ENCODE measurements at places on chromosomes 5 and 9.

DNA sequence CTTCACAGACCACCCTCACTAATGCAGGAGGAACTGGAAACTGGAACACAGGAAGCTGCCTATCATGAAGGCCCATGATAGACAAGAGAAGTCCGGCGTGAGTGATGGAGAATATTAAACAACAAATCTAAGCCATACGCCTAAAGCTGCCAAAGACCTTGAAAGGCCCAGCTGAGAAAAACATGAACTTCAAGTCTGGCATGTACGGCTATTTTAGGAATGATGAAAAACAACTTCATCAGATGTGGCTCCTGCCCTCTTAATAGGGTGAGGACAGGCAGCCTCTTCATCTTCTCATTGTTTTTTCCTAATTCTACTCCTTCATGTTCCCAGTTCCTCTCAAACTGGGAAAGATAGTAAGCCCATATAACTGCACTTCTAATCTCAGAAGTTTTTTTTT is 20.3 kb downstream of the FBP1 start:
- DNase-seq: no peak

DNA sequence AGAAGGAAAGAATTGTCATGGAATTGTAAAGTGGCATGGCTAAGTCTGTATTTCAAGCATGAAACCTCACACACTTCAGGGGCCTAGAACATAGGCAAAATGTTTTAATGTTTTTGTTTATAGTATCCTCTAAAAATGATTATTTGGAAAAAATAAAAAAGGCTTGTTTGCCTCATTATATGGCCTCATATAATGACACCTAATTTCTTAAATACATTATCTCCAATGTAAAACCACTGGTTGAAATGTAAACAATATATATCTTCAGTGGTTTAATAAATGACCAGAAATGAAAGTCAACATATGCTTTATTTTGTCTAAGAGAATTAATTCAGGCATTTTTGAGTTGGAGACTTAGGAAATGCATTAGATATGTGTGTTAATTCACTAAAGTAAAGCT is 1736.6 kb downstream of the EFNA5 start:
- no peak for DNase-seq

DNA sequence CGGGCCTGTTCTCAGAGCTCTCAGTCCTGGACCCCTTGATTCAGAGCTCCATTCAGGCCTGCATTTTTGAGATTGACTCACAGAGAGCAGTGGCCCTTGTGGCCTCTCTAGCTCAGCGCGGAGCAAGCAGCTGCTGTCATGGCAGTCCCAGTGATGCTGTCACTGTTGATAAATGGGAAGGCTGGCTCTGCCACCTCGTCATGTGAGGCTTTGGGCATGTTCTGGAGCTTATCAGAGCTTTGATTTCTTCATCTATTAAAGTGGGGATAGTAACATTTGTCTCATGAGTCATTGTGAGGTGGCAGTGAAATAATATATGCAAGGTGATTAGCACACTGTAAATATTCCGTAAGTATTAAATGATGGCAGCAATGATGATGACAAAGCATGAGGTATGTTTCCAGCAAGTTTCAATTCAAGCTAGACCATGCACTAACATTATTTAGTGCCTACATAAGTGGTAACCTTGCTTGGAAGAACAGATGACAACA is 126.4 kb upstream of the CXCL14 start:
- no peak for DNase-seq

GRCh38 chr5:172550096-172550765 is 90.8 kb upstream of the NEURL1B start:
- peak; percentile 57 for DNase-seq

DNA sequence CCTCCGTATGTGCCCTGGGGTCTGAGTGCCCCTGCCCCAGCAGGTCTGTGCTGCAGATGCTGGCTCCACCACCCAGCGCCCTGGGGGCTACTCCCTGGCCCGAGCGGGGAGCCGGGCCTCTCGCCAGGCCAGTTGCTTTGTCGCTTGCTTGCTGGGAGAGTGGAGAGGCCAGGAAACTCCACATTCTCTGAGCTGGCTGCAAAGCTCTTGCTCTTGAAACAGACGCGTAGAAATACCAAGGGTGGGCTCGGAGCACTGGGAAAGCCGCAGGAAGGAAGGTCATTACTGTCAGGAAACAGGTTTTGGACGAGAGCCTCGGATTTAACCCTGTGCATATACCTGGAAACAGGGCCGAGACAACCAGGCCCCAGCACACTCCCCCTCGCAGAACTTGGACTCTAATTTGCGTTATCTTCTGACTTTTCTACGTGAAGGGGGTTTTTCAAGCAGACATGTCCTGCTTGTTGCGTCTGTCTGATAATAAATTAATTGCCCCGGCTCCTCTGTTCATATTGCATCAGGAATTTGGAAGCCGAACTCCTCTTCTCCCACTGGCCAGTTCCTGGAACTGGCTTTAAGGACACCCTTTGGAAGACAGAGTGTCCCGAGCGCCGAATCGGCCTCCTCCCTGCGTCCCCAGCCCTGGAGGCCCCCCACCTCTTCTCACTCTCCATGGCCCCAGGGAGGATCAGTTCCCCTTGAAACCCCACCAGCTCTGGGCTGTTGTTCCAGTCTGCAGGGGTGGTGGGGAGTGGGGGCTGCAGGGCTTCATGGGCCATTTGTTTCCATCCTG is 11.2 kb downstream of the ADAMTSL2 start:
- DNase-seq: peak; percentile 79

DNA sequence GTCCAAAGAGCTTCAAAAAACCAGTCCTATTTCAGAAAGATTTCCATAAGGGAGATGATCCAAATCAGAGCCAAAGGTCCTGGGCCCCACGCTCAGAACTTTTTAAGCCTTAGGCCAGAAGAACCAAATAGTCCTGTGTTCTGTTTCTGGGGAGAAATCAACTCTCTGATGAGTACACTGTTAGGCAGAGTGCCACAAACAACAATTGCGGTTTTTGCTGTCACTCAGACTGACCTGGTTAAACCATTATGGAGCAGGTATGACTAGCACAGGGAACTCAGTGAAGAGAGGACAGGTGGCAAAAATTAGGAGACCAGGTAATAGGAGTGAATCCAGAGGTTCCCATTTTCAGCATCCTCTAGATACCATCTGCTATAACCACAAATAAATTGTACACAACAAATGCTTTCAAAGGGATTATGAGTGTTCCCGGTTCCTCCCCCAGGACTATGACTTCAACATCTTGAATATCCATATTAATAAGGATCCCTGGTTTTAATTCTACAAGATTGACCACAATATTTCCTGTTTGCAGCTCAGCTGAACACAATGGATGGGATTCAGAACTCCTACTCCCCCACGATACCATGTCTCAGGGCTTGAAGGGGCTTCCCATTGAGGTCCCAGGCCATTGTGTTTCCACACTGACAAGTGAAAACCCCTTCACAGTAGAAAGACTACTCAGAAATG is 52.1 kb upstream of the FREM1 start:
- no peak for DNase-seq

DNA sequence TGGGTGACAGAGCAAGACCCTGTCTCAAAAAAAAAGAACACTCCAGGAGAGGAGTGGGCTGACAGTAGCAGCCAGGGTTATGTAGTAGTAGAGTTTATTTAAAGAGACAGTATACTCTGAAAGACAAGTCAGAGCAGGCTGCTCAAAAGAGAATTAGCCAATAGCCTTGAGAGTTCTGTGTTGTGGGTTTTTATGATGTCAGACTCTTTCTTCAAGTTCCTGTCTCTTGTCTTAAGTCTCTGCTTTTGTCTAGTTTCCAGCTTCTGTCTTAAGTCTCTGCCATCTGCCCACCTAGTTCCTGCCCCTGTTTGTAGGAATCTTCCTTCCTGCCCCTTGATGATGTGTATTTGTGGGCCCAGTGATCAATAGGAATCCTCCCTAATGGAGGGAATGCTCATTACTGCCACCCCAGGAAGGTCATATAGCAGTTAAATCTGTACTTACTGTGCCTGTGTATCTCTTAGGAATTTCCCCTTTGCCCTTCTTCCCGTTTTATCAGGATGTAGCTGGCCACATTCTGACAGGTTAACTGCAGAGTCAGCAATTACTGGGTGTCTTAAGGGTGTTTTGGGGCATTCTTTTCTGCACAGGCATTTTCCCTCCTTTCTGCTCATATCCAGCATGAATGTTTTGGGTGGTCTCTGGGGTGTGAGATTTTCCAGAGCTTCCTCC is 580.5 kb upstream of the SGCD start:
- DNase-seq: no peak

DNA sequence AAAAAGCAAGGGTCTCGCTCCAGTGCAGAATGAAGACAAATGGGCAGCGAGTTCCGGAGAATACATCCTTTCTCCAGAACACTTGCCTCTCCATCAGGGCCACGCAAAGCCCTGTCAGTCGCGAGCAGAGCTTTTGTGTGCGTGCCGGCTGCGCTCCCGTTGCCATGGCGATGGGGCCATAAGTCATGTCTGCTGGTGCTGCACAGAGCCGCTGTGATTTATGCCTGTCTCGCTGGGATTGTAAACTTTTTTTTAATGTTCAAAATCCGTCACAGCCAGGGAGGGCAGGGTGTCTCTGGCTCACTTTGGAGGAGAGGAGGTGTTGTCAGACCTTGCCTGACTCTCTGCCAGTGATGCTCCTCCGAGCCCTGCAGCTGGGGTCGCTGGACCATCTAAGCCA is 272.7 kb downstream of the TRIM32 start:
- peak; percentile 44 for DNase-seq

- DNase-seq: no peak
Measured at GRCh38 chr5:93278896-93279295, 302.1 kb downstream of the NR2F1-AS1 start.

- no peak for DNase-seq
Measured at GRCh38 chr5:149215478-149216090, 56.1 kb upstream of the AFAP1L1 start.

DNA sequence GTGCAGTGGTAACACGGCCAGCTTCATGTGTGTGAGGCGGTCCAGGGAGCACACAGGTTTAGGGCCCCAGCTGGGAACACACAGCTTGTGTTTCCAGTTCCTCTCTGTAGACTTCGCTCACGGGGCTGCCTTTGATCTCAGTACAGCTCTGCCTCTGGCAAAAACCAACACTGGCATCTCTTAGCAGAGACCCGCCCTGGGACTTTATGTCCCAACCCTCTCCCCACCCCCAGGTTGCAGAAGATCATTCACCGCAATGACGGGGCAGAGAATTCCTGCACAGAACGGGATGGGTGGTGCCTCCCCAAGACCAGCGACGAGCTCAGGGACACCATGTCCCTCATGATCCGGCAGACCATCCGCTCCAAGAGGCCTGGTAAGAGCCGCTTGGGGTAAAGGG is 5.2 kb upstream of the CEL start:
- DNase-seq: no peak

DNA sequence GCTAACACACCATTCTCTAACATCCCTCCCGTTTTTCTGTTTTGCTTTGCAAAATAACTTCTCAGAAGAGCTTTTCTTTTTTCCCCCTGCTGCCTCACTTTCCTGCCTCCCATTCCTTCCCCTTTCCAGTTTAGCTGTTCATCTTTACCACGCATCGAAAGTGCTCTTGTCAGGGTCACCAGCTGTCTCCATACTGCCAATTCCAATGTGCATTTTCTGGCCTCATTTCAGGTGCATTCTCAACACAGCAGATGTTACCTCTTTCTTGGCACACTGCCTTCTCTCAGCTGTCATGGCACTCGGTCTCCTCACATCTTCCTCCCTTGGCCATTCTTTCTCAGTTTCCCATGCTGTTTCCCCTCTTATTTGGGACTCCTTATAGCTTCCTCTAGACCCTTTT is 9.5 kb downstream of the ARSK start:
- no peak for DNase-seq

GRCh38 chr9:37905131-37905505 is 1.2 kb upstream of the SLC25A51 start:
- DNase-seq: no peak

GRCh38 chr5:27845248-27845647 is 806.9 kb upstream of the CDH9 start:
- no peak for DNase-seq

- DNase-seq: no peak
Measured at GRCh38 chr5:39520232-39520572, 95.4 kb upstream of the DAB2 start.
